Natural killer cell treated with Interleukin-12 subunit alpha and Interleukin-12 subunit beta and Interleukin-15 and Interleukin-18, amount 100 ng/mL, for 72 hours (primary cell): ENCODE measurements at places on chromosomes 4 and X. TPM values are rescaled to one million over a fixed set of nuclear protein-coding genes. Genes with fewer than 3 reads are reported as not detected.

DNA sequence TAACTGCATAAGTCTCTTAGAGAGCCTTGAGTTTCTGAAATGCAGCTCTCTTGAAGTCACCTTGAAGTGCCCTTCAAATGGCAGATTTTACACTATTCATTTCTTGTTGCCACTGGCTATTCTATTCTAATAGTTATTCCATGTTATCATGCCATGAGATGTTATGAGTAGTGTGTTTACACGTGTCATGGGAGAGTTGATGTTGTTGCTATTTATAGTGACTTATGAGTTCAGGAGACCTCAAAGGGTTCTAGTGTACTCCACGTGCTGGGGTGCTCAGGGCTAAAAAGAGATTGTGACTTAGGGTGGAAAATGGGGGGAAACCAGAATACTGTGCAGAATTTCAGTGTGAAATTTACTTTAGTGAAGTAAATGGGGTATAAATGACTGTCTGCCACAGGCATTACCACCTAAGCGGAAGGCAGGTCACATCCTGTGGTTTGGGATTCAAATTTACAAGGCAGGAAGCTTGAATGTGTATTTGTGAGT, 77.1 kb upstream of the SLC4A4 start:
- H3K27me3 ChIP-seq = no peaks in the 10 kb centered on the region
- no peak overlapping the region for H3K27ac ChIP-seq
- no peak for DNase-seq
- no peaks in the 10 kb centered on the region for H3K36me3 ChIP-seq

DNA sequence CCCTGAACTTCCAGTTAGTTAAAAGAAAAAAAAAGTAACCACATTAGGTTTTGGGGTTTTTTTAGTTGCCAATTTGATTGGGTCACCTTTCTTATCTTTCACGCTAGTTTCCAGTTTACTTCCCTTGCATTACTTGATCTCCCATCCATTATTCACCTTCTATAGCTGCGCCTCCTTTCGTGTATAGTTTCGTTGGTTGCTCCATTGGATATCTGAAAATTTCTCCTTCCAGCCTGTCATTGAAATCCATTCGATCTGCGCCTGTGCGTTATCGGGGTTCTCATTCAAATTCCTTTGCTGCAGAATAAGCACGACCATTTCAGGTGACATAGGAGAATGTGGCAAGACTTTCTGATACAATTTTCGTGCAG, 764 bp downstream of the TRAPPC11 start:
- peaks cover 11% of the 10 kb centered on the region for H3K36me3 ChIP-seq
- no peaks in the 10 kb centered on the region for H3K27me3 ChIP-seq
- DNase-seq = no peak
- peak overlapping the region; percentile 85 for H3K27ac ChIP-seq

TREX2 gene
- total RNA-seq = 4.5 TPM

DNA sequence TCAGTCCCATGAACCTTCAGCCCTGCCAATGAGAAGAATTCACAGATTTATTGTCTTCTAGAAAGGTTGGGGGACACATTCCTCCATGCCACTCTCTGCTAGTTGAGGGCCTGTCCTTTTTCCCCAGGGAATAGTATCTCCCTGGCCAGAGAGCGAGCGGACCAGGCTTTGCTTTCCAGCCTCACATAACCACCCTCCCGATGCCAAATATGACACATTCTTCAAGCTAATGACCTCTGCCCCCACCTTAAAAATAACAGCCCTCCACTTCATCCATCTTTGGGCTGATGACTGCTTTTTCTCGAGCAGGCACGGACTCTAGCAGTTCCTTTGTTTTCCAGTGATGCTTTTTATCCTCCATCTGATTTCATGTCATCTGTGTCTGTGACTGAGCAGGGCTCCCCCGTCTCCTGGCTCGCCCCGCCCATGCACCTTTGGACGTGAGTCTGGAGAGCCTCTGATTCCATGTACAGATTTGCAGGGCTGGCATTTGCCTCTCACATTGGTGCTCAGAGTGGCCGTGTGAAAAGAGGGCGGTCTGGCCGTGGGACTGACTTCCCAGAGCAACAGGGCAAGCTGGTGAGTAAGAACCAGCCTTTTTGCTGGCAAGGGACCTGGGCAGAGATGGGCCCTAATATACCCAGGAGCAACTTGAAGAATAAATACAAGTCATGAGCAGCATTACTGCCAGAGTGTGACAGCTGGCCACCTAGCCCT, 279.8 kb downstream of the BCOR start:
- H3K4me3 ChIP-seq = no peak overlapping the region
- peaks cover 9% of the 10 kb centered on the region for H3K4me1 ChIP-seq
- DNase-seq = no peak
- H3K27me3 ChIP-seq = no peaks in the 10 kb centered on the region

DNA sequence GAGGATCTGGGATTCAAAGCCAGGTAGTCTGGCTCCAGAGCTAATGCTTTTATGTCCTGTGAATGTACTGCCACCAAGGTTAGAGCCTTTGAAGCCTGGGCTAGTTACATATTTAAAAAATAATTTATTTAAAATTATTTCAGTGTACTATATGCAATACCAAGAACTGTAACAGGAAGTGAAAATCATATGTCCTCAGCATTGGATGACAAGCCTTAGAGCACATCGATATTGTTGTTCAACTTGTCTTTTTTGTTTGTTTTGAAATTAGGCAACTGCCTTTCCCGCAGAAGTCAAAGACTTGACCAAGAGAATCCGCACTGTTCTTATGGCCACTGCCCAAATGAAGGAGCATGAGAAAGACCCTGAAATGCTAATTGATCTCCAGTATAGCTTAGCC, 73.1 kb upstream of the IL13RA1 start:
- no peaks in the 10 kb centered on the region for H3K36me3 ChIP-seq
- H3K4me3 ChIP-seq = no peak overlapping the region
- no peaks in the 10 kb centered on the region for H3K4me1 ChIP-seq

C4orf54 gene
- not detected for total RNA-seq

DNA sequence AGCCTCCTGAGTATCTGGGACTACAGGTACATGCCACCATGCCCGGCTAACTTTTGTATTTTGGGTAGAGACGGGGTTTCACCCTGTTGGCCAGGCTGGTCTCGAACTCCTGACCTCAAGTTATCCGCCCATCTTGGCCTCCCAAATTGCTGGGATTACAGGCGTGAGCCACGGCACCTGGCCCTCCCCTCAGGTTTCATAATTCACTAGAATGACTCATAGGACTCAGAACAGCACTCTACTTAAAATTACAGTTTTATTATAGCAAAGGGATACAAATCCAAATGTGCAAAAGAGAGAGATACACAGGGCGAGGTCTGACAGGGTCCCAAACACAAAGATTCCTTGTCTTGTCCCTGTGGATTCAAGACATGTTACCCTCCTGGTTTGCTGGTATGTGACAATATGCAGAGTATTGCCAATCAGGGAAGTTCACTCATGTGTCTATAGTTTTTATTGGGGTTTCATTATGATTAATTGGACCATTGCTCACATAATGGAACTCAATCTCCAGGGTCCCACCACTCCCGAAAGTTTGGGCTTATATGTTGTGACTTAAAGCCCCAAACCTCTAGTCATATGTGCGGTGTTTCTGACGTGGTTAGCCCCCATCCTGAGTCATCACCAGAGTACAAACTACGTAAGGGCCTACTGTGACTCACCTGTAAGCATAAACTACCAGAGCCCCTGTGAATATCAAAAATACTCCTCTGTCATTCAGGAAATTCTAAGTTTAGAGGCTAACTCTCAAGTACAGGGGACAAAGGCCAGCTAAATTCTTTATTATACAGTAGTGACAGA, 5.2 kb downstream of the YIPF6 start:
- H3K4me3 ChIP-seq = no peak overlapping the region
- H3K27me3 ChIP-seq = no peaks in the 10 kb centered on the region
- peak overlapping the region; percentile 16 for H3K27ac ChIP-seq
- H3K36me3 ChIP-seq = no peaks in the 10 kb centered on the region

- no peak overlapping the region for H3K4me3 ChIP-seq
- DNase-seq = no peak
- H3K27ac ChIP-seq = no peak overlapping the region
- no peaks in the 10 kb centered on the region for H3K36me3 ChIP-seq
- peaks cover 6% of the 10 kb centered on the region for H3K4me1 ChIP-seq
Observed at GRCh38 chr4:1575418-1576303, 108.5 kb downstream of the FAM53A start.

GRCh38 chr4:79395841-79396240, 12.2 kb downstream of the GK2 start:
- no peak for DNase-seq
- no peaks in the 10 kb centered on the region for H3K4me1 ChIP-seq

ZXDA gene
- total RNA-seq = 3.0 TPM

DNA sequence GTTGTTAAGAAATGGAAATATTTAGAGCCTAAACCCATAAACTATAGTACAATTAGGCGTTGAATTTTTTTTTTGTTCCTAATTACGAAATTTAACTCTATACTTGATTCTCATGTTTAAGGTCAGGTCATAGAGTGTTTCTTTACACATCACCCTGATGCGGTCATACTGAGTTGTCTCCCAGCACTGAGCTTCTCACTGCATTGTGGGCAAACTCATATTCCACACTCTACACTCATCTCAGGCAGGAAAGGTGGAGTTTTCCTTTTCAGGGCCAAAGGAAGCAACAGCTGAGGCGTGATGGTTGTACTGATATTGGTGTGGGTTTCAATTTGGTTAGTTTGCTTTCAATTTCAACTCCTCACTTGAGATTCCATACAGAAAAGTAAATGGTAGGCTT, 75.4 kb downstream of the FAT4 start:
- H3K27ac ChIP-seq = peak overlapping the region; percentile 54
- H3K36me3 ChIP-seq = no peaks in the 10 kb centered on the region
- H3K4me1 ChIP-seq = peaks cover 25% of the 10 kb centered on the region
- no peaks in the 10 kb centered on the region for H3K27me3 ChIP-seq

DNA sequence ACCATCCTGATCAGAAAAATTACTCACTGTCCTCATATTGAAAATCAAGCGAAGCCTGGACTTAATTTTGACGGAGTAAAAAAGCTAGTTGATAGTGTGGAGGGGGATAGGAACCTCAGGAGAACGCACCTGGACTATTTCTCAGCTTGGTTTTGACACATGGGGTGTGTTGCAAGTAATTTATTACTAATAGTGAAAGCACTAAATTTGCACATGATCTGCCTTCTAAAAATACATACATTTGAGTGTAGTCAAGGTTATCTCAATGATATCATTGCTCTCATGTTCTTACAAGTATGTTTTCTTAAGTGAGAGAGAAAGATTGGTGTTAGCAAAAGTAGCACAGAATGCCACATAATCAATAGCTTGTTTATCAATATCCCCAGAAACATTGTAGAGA, 29.5 kb downstream of the LRIT3 start:
- H3K4me3 ChIP-seq = no peak overlapping the region
- DNase-seq = no peak
- H3K36me3 ChIP-seq = no peaks in the 10 kb centered on the region
- peaks cover 2% of the 10 kb centered on the region for H3K4me1 ChIP-seq

DNA sequence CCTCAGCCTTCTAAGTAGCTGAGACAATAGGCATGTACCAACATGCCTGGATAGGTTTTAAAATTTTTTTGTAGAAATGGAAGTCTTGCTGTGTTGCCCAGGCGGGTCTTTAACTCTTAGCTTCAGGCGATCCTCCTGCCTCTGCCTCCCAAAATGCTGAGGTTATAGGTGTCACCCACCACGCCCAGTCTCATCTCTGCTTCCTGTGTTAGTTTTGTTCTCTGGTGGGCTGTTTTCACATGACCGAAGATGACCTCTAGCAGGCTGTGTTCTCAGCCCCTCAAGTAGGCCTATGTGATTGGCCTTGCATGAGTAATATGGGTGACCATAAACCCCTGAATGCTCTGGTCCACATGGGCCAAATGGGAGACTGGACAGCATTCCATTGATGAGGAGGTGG, 56.8 kb upstream of the MSANTD1 start:
- H3K4me1 ChIP-seq = peaks cover 80% of the 10 kb centered on the region
- peaks cover 21% of the 10 kb centered on the region for H3K36me3 ChIP-seq
- peak overlapping the region; percentile 42 for H3K4me3 ChIP-seq

GRCh38 chrX:120207009-120207605, 43.5 kb upstream of the ZBTB33 start:
- DNase-seq = no peak
- no peaks in the 10 kb centered on the region for H3K27me3 ChIP-seq
- no peaks in the 10 kb centered on the region for H3K36me3 ChIP-seq
- peaks cover 3% of the 10 kb centered on the region for H3K4me1 ChIP-seq
- no peak overlapping the region for H3K27ac ChIP-seq

GRCh38 chr4:138185859-138186645, 56.1 kb downstream of the SLC7A11 start:
- H3K4me1 ChIP-seq = no peaks in the 10 kb centered on the region
- no peaks in the 10 kb centered on the region for H3K36me3 ChIP-seq
- no peak overlapping the region for H3K27ac ChIP-seq
- no peak for DNase-seq
- H3K27me3 ChIP-seq = no peaks in the 10 kb centered on the region

DNA sequence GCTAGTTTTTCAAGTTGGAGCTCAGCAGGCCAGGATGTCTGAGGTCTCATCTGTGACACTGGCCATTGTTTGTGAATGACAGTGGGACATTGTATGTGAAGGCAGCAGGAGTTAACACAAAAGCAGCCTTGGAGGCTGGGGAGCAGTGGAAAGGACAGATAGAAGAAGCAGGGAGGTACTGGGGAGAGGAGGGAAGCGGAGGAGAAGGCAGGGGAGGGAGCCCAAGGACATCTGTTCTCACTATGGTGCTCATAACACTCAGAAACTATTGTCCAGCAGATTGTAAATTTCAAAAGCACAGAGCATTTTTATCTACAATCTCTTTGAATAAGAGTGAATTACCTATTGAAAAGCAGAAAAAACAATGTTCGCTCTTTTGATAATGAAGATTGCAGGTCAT, 253.6 kb upstream of the DIPK2B start:
- H3K27me3 ChIP-seq = peaks cover 19% of the 10 kb centered on the region
- no peak overlapping the region for H3K4me3 ChIP-seq
- H3K4me1 ChIP-seq = no peaks in the 10 kb centered on the region
- DNase-seq = no peak

GDPD2 gene
- total RNA-seq = 0.17 TPM

DNA sequence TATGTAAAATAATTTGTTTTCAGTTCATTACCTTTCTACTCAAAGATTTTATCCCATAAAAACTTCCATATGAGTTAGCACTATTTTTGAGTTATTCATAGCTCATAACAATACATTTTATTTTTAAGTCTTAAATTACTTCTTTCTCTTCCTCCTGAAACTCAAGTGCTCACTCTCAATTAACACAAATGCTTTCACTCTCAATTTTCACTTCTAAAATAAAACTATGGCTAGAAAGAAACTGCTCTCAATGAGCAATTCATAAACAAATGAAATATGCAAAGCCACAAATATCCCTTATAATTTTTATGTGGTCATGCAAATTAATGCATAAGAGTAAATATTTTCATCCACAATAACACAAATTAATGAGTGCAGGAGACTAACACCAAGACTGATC, 38.8 kb downstream of the MAML3 start:
- H3K4me3 ChIP-seq = peak overlapping the region; percentile 5
- H3K27ac ChIP-seq = peak overlapping the region; percentile 11
- H3K36me3 ChIP-seq = no peaks in the 10 kb centered on the region
- peaks cover 8% of the 10 kb centered on the region for H3K27me3 ChIP-seq
- DNase-seq = no peak

DNA sequence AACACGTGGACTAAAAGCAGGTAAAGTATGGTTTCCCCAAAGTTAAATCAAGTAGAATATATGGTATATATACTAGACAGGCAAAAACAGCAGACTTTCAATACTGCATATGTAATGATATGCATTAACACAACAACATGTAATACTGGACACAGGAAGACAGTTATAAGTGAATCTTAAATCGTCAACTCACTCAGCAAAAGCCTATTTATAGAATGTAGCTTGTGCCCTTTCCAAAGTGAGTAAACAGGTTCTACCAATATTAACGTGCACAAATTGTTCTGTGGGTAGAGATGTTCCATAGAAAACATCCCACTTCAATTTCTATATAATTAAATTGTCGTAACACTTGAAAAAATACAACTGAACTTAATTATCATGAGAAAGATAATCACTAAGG, 30.6 kb downstream of the FAM241A start:
- peaks cover 5% of the 10 kb centered on the region for H3K36me3 ChIP-seq
- no peak for DNase-seq
- H3K27me3 ChIP-seq = no peaks in the 10 kb centered on the region
- H3K27ac ChIP-seq = no peak overlapping the region
- H3K4me1 ChIP-seq = peaks cover 20% of the 10 kb centered on the region

THOC2 gene
- total RNA-seq = 98.2 TPM
